ENCODE measurements at places on chromosomes 2 and 18. TPM values are rescaled to one million over a fixed set of nuclear protein-coding genes. Genes with fewer than 3 reads are reported as not detected.
A peak's percentile ranks its signal among the peaks of the same experiment; 100 is the strongest.

DNA sequence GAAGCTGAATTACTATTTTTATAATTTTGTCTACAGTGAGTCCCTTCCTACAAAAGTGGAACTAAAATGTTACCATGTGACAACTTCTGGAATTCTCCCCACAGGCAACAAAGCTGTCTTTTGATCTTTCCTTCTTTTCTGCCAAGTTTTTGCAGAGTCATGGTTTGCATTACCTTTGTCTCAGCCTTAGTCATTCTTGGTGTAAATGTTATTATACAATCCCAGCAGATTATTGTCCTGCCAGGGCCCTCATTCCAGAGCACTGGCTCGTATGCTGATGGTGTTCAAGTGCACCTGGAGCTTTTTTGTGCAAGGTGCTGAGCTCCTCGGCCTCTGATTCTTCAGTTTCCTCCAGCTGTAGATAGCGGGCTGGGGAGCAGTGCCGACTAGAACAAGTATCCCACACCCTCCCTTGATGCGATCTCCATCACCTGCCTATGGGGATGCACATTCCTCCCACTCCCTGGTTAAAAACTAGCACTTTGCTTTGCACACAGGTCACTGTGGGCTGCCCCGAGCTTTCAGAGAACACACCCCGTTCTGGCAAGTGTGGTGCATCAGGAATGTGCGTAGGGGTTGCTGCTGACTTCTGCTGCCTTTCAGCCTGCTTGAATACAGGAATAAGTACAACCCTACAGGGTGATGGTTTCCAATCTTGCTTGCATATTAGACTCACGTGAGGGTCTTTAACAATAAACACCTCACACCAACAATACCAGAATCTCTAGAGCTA is 263.6 kb downstream of the RNF144A start:
- DNase-seq: no peak

Gene SKOR2
- not detected for polyA plus RNA-seq

- no peak for DNase-seq
Observed at GRCh38 chr18:4267641-4268040, 187.5 kb downstream of the DLGAP1 start.

DNA sequence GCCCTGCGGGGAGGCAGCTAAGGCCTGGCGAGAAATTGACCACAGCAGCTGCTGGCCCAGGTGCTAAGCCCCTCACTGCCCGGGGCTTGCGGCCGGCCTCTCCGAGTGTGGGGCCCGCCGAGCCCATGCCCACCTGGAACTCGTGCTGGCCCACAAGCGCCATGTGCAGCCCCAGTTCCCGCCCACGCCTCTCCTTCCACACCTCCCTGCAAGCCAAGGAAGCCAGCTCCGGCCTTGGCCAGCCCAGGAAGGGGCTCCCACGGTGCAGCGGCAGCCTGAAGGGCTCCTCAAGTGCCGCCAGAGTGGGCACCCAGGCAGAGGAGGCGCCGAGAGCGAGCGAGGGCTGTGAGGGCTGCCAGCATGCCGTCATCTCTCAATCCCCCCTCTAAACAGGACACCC is 304.6 kb upstream of the FAM98A start:
- no peak for DNase-seq

GRCh38 chr18:2958819-2959298 is 54.1 kb downstream of the LPIN2 start:
- no peak for DNase-seq

- no peak for DNase-seq
Observed at GRCh38 chr2:48496849-48497248, 33.1 kb upstream of the STON1 start.

DNA sequence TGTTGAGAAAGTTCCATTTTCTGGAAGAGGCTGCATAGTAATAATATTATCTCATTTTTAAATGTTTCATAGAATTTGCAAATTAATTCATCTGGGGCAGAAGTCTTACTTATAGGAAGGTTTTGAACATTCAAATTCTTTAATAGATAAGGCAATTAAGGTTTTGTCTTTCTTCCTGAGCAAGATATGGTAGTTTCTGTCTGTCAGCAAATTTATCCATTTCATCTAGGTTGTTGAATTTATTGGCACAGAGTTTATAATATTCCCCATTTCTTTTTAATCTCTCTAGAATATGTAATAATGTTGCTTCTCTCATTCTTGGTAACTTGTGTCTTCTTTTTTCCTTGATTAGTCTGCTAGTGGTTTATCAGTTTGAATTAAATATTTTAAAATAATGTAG is 90.2 kb upstream of the EPB41L5 start:
- DNase-seq: no peak

GRCh38 chr18:6627645-6628044 is 101.9 kb upstream of the ARHGAP28 start:
- DNase-seq: no peak

DNA sequence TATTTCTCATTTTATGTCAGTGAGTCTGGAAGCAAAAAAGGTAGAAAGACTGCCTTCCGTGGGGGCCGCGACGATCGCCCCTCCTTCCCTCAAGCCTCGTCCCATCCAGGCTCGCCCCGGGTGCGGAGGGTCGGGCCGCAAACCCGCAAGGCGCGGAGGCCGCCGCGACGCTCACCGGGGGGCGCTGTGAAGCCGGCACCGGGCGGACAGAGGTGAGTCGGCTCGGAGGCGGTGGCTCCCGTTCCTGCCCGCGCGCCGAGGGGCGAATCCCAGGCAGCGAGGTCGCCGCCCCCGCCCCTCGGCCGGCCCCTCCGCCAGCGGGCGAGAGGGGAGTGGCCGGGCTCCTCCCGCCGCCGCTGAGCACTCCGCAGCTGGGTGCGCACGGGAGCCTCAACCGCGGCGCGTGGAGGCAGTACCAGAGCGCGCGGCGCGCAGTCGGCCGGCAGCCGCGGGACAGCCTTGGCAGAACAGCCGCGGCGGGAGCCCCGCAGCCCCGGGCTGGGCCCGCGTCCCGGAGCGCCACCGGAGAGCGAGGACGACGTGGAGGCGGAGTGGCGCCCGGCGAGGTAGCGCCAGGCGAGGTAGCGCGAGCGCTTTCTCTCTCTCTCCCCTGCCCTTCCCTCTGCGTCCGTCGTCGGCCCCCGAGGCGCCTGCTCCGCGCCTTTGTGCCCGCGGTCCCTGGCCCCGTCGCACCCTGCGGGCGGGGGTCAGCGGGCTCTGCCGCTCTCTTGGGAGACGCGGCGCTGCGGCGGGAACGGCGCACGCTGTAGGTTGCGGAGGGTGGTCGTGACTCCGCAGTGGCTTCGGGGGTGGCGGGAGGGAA is at the start of gene MYO1B:
MYO1B (plus strand) TSS at position 359 of the 823 bp plus-strand sequence. CDS start 31,492 bp downstream, outside the sequence.
- peak; percentile 86 for DNase-seq

DNA sequence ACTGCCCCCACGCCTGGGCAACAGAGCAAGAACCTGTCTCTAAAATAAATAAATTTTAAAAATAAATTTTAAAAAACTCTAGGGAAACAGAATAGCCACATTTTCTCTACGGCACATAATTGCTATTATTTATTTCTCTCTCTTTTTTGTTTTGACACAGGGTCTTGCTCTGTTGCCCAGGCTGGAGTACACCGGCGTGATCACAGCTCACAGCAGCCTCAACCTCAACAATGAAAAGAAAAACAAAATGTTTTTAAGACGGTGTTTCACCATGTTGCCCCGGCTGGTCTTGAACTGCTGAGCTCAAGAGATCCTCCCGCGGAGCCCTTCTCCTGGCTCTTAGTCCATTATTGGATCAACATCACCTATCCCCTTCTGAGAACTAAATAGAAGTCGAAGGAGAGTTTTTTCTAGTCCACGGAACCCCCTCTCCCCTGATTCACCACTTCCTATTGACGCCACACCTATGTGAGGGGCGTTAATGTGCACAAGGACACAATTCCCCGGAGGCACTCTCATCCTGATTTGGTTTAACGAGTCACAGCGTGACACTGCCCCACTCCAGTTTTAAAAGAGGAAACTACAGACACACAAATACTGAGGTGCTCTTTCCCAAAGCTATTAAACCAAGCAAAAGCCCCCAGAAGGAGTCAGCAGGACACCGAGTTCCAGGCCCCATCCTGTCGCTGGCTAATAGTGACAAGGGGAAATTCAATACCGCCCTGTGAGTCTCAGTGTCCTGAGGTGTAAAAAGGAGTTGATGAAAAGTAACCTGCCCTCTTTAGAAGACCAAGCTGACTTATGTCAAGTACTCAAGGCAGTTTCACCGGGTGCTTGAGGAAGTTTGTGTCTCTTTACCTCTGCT is 1.1 kb downstream of the NPC1 start:
- DNase-seq: peak; percentile 54

Gene PLCD4
- 4.0 TPM for polyA plus RNA-seq

- no peak for DNase-seq
Observed at GRCh38 chr2:60422826-60423483, 130.5 kb downstream of the BCL11A start.

DNA sequence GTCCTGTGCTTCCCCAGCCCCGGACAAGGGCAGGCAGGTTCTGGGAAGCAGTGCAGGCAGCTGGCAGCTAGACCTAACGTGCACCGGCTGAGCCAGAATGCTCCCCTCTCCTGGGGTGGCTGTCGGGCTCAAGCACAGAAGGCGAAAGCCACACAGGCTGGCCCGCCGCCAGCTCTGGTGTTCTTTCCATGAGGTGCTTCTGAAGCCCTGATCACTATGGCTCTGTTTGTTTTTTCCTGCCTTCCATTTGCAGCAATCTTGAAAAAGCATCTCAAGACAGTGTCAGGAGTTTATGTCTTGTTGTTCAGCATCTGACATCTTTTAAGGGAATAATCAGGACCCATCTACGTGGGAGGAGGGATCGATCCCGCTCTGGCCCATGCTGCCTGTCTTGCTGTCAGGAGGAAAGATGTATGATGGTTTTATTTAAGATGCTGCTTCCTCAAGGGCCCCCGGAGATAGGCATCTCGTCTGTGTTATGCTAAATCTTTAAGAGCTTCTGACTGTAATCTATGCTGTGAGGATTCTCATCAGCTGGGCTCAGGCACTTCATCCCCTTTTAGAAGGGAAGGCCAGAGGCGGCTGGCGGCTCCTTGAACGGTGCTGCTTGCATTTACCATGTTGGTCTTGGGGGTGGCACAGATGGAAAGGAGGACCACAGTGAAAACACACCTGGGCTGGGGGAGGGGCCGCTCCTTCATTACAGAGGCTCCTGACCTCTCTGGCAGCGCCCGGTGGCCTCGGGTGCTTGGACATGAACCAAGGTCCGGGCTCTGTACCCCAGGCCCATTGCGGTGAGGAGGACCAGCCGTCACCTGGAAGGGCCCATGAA is 118.5 kb upstream of the HDAC4 start:
- no peak for DNase-seq

Gene IL18R1
- 6.9 TPM for polyA plus RNA-seq

GRCh38 chr2:120963997-120964705 is 228.5 kb downstream of the GLI2 start:
- DNase-seq: no peak

DNA sequence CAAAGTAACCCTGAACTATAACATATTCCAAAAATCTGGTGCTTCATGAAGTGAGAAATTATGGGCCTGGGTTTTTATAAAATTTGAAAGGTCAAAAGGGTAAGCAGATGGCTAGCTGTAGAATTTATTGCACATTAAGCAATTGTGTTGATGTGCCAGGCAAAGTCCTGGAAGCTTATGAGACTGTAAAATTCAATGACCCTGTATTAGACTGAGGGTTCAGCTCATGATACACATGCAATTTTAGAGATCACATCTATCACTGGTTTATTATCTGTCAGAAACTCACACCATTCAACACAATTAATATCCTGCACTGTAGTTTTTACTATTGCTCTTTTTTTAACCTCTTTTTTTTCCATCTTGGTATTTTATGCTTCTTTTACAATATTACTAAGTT is 1162.6 kb upstream of the SLC39A10 start:
- no peak for DNase-seq

Gene FRZB
- polyA plus RNA-seq: 34.5 TPM

DNA sequence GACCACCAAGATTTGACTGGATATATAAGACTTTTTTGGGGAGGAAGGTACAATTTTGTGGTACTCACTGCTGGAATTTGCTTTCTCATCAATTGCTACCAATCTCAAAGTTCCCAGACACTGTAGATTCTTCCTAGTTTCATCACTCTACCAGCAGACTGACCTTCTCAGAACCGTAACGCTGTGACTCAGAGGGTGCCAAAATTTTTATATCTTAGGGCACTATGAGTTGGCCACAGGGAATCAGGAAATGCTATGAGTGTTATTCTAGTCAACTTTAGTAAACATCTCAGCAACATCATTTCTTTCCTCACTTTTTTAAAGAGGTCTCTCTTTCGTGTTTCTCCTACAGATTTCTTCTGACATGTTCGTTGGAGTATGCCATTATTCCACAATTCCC is 499.0 kb downstream of the TMX3 start:
- no peak for DNase-seq

Gene DDX1
- 116 TPM for polyA plus RNA-seq

Gene IL1R1
- polyA plus RNA-seq: 21.6 TPM

Gene TNFRSF11A
- polyA plus RNA-seq: 21.7 TPM

DNA sequence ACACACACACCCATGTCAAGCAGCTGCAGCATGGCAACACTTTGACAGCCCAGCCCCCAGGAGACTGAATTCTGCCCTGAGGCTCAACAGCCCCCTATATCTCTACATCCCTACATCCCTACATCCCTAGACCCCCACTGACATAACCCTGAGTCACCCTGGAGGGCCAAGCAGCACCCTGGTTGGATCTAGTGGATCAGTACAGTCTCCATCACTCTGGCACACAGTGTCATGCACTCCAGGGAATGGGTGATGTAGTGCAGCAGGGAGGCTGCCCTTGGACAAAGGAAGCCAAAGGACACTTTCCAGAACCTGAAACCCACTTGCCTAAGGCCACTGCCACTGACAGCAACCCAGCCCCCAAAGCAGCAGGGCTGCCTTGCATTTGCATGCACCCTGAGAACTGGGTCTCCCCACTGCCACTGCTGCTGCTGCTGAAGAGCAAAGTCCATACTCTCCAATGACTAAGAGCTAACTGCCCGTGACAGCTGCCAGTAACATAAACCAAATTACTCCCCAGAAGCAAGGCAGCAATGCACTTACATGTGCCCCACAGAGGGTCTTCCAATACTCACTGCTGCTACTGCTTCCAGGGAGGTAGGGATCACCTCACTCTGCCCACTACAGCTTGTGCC is 681.6 kb upstream of the KLHL29 start:
- no peak for DNase-seq

DNA sequence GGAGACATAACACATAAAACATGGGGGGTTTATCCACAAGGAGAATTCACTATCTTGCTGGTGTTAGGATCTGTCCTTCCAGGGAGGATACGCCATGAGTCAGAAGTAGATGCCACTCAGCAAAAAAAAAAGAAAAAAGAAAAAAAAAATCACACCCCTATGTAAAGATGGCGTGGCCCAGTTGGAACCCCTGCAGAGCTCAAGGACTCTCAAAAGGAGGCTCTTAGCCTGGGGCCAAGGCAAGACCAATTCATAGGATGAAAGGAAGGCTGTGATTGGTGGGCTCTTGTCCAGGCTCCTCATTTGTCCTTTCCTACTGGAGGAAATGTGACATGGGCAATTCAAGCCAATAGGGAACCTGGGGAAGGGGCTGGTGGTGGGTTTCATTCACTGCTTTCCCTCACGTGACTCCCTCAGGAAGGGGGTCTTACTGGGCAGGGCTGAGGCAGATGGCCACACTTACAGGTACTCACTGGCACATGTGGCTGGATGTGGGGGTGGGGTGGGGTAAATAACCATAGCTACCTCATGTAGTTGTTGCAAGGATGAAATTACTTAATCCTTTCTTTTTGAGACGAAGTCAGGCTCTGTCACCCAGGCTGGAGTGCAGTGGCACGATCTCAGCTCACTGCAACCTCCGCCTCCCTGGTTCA is 38.7 kb upstream of the HAAO start:
- no peak for DNase-seq
